Ovary (tissue), 10 donors: ENCODE measurements at places on chromosomes 6 and 20. TPM values are rescaled to one million over a fixed set of nuclear protein-coding genes. Genes with fewer than 3 reads are reported as not detected.

COL19A1 gene
- total RNA-seq: not detected

WFDC10B gene
- not detected for total RNA-seq

EDN1 gene
- 1.2 TPM for total RNA-seq

DDX39B gene
- 362 TPM for total RNA-seq

TTLL9 gene
- total RNA-seq: 0.25 TPM

ACSS2 gene
- total RNA-seq: 39.1 TPM

GSTA1 gene
- total RNA-seq: 44.5 TPM

- DNase-seq: no peak
Observed at GRCh38 chr6:97702248-97702647, 419.2 kb upstream of the MMS22L start.

GRCh38 chr6:110036408-110037302 lies 58.5 kb downstream of the GPR6 start:
- DNase-seq: no peak

GRCh38 chr6:79301290-79301689 lies 66.8 kb upstream of the HMGN3 start:
- no peak for DNase-seq

DNA sequence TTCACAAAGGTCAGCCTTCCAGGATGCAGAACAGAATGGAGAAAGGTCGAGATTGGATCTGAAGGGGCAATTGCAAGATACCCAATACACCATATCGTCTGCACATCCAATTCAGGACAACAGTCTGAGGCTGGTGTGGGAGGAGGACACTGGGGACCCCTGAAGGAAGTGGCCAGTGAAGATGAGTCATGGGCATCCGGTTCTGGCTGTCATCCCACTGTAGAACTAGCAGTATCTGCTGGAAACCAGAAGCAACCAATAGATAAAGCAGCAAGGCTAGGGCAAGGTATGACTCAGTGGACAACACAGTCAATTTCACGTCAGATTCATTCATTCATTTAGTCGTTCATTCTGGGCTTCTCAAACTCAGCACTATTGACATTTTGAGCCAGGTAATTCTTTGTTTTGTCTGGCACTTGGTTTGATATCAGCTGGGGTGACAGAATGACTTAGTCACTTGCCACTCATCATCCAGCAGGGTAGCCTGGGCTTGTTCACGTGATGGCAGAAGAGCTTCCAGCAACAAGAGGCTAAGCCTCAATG lies 30.3 kb upstream of the SHLD1 start:
- no peak for DNase-seq

DNA sequence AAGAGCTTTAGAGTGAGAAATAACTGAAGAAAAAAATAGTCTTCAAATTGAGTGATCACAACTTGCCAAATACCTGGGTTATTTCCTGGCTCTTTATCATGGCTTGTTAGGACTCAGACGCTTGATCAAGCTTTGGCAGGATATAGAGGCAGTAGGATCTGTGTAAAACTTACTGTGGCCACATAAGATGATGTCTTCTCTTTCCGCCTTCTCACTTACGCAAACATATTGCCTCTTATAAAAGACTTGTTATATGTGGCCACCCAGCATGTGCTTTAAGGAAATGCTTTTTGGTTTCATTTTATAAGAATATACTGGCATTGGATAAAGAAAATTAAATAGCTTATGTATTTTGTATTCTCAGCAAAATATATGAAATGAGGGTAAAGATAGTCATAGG lies 101.8 kb upstream of the AKIRIN2 start:
- no peak for DNase-seq

- no peak for DNase-seq
Observed at GRCh38 chr20:42074944-42075343, 456.8 kb upstream of the CHD6 start.

GRCh38 chr20:23857962-23858595 lies 21.5 kb downstream of the CST5 start:
- no peak for DNase-seq

GRCh38 chr20:41098703-41099250 lies 38.6 kb upstream of the PLCG1 start:
- no peak for DNase-seq

GRCh38 chr6:109069746-109070145 lies 24.9 kb downstream of the SESN1 start:
- no peak for DNase-seq

DNA sequence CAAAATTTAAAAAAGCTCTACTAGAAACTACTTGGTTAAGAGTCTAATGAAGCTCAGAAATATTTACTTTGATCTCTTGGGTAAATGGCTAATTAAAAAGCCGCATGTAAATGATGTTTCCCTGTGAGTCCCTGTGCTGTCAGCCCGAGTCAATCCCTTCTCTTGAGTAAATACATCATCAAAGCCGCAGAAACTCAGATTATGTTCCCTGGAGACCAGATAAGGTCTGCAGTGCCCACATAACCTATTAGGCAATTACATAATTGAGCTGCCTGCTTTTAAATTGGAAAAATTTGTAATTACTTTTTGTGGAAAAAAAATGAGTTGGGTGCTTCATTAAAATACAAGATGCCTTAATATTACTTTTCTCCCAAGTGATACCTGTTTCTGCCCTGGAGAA lies 83.1 kb downstream of the KIZ start:
- no peak for DNase-seq

DNA sequence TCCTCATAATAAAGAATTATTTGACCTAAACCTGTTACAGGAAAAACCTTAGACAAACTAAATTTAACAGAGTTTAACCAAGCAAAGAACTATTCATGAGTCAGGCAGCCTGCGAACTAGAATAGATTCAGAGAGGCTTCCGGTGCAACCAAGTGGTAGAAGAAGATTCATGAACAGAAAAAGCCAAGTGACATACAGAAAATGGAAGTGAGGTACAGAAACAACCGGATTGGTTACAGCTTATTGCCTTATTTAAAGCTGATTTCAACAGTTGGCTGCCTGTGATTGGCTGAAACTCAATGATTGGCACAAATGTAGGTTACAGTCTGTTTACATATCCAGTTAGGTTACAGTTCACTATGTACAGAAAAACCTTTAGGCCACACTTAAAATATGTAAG lies 10.1 kb downstream of the PPP1R3G start:
- no peak for DNase-seq

DNA sequence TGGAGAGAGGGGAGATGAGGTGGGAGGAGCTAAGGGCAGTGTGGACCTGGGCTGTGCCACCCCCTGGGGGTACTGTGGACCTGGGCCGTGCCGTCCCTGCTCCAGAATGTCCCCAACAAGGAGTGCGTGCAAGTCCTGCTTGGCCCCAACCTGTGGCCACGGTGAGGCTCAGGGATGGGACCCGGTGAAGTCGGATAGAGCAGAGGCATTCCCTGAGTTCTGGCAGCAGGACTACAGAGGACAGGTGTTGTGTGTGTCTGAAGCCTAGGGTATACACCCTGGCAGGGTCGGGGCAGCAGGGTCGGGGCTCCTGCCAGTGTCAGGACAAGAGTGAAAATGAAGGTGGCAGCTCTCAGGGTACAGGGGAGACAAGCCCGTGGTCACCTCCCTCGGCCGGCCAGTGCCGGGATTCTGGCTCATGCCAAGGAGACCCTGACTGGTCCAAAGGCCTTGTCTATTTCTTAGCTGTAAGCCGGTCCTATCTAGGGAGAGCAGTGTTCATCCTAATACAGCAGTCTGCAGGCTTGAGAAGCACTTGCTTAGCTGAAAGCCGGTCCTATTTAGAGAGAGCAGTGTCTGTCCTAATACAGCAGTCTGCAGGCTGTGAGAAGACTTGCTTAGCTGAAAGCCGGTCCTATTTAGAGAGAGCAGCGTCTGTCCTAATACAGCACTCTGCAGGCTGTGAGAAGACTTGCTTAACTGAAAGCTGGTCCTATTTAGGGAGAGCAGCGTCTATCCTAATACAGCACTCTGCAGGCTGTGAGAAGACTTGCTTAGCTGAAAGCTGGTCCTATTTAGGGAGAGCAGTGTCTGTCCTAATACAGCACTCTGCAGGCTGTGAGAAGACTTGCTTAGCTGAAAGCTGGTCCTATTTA lies 95.9 kb downstream of the SMOC2 start:
- DNase-seq: no peak

DNA sequence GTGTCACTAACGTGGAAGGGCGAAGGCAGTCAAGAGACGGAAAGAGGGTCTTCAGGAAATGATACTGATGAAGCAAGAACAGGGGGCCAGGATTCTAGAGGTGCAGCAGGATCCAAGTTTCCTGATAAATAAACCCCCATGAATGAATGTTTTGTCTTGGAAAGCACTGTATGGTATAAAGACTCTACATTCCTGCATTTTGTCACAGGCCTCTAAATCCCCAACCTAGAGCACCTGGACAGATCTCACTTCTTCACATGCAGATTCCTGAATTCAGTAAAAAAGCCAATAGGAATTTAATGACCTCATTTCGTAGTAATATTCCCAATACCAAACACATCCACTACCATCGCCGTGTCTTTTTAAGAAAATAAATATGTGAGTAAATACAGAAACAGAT lies 577.8 kb downstream of the PRKN start:
- DNase-seq: no peak

- peak; percentile 34 for DNase-seq
Observed at GRCh38 chr6:119347466-119348095, 2.0 kb downstream of the MAN1A1 start.

DNA sequence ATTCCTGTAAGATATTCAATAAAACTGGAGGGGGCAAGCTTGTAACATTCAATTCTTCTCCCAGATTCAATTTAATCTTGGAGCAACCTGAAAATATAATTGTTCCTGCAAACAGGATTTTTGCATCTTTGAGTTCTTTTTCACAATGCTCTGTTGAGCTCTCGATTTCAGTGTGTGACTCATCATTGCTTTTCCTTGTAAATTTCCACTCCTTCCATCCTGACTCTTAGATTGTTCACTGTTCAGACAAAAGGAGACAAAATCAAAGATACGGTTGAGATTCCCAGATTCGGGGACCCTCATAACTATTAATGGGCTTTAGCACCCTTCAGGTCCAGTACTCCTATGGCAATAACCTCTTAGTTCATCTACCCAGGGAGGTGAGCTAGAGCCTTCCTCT lies 571.9 kb upstream of the CHD6 start:
- DNase-seq: no peak
